Stimulated activated CD4-positive, alpha-beta T cell treated with anti-CD3 and anti-CD28 coated beads, Interleukin-15, amount 100 ng/mL, for 1 hour (primary cell): ENCODE measurements at places on chromosomes 2 and 18.

GRCh38 chr2:157691131-157691530, 62.5 kb upstream of the ACVR1C start:
- no peak for DNase-seq

DNA sequence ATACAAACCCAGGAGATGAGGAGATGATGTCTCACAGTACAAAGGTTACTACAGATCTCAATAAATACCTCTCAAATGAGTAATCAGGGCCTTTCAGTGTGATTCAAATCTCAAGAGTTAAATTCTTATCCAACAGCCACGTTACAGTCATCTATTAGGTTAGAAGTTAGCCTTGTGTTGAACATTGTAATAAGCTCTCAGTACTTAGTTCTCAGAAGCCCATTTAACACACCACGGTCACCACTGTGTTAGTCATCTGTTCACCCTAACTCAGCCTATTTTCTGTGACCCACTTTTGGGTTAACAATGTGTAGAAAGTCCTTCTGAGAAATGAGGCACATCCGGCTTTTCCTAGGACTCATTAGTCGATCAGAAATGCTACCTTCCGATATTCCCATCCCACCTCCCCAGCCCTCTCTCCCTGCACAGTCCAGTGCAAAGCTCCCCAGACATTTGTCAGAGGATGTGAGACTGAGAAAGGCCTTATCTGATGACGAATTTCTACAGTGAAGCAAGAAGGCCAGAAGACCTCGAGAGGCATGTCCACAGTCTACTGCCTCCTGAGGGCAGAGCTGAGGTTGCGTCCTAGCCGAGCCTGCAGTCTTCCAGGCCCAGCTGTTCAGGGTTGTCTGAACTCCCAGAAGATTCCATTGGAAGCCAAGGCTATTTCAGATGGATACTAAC, 92.6 kb downstream of the ACTR2 start:
- DNase-seq: no peak

DNA sequence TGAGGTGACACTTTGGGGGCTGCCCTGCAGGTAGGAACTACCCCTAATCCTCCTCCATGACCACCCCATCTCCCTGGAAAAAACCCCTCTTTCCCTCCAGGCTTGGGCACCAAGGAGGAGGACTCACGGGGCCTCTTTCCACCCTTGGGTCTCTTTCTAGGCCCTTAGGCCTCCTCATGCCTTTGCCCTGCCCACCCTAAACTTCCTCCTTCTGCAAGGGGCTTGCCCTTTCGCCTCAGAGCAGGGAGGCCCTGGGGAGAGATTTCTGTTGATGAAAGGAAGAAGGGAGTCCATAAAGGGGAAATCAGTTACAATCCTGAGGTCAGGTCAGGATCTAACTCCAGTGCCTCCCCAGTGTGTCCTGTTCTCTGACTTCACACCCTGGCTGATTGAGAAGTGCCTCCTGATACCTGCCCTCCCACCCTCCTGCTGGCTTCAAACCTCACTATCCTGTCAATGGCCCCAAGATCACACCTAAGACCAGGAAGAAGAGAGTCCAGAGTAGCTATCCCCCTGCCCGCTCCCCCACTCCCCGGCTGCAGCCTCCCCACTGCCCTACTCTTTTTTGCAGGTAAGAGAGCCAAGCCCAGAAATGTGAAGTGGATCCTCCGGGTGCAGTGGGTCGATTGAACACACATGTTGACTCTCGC, 16.7 kb upstream of the TNS1 start:
- no peak for DNase-seq

DNA sequence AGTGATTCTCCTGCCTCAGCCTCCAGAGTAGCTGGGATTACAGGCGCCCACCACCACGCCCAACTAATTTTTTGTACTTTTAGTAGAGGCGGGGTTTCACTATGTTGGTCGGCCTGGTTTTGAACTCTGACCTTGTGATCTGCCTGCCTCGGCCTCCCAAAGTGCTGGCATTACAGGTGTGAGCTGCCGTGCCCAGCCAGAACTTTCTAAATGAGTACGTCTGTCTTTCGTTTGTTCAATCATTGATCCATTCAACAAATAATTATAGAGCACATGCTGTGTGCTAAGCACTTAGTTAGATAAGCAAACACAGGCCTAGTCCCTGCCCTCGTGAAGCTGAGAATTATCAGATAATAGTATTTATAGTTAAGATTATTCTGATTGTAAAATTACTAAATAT, 56.5 kb downstream of the TTC39C start:
- DNase-seq: no peak

DNA sequence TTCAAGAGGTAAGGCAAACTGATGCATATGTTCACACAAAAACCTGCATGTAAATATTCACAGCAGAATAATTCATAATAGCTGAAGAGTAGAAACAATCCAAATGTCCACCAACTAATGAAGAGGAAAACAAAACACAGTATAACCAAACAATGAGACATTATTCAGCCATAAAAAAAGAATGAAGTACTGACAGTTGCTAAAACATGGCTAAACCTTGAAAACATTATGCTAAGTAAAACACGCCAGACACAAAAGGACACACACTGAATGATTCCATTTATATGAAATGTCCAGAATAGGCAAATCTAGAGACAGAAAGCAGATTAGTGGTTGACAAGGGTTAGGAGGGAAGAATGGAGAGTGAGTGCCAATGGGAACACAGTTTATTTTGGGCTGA, 86.9 kb downstream of the SESTD1 start:
- DNase-seq: no peak

DNA sequence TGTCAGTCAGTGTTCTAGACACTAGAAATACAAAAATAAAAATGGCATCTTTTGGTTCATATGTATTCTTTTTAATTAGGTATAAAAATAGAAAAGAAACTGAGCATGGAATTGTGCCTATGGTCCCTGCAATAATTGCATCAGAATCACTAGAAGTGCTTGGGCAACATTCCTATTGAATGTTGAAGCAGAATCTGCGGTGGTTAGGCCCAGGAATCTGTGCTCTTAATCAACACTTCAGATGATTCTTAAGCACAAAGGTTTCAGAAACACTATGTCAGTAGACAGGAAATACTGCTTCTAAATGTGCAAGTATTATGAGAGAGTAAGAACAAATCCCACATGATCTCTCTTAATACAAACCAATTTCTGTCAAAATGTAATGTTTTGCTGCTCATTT, 20.3 kb upstream of the RBBP8 start:
- DNase-seq: no peak

- DNase-seq: no peak
Measured at GRCh38 chr2:175203621-175204496, 22.3 kb upstream of the ATP5MC3 start.

GRCh38 chr18:10402871-10403559, 51.4 kb upstream of the APCDD1 start:
- no peak for DNase-seq

DNA sequence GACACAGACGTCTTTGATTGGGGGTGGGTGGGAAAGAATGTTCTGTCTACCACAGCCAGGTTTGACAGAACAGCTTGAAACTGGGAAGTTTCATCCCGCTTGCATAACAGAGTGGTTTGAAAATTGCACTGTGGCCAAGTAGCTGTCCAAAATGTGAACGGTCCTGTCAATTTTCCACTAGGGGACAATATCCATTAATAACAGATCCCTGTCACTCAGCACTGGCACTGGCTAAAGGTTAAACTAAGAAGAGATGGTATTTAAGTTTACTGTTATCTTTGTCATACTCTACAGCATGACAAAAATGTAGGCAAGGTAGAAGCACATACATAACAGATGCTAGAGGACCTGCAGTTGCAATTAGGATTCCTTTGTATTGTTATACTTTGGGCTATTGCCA, 55.6 kb upstream of the ACMSD start:
- DNase-seq: no peak

DNA sequence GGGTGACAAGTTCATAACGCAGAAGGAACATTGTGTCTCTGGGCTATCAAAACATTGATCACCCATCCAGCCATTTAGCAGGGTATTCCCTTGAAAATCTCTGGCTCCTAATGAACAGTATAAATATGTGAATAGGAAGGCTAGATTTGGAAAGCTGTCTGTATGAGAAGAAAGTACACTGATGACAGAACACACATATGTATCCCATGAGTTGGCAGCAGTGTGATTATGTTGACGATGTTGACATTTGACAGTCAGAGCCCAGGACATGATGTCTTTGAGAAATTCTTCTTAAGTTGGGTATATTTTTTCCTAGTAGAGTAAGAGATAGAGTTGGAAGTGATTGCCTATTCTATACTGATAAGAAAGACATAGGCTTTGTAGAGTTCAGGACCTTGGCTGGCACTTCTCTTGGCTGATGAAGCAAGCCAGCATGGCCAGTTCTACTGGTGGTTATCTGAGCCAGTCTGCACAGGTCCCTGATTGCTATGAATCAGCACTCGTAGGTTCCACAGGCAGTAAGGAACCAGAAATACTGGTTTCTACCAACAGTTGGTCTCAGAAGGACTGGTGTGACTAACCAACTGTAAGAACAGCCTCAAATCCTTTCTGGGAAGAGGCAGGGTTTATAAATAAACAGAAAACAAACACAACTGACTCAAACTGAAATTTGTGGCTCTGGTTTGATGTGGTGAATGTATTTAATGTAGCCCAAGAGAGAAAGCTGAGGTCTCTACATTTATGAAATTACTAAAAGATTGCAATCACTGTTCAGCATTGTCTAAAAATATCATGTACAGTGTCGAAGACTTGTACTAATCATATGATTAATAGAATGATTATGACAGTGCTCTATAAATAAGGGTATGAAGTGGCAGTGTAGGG, 43.9 kb upstream of the RAPH1 start:
- no peak for DNase-seq
